ENCODE measurements at places on chromosomes 2 and 18. TPM values are rescaled to one million over a fixed set of nuclear protein-coding genes. Genes with fewer than 3 reads are reported as not detected.

DNA sequence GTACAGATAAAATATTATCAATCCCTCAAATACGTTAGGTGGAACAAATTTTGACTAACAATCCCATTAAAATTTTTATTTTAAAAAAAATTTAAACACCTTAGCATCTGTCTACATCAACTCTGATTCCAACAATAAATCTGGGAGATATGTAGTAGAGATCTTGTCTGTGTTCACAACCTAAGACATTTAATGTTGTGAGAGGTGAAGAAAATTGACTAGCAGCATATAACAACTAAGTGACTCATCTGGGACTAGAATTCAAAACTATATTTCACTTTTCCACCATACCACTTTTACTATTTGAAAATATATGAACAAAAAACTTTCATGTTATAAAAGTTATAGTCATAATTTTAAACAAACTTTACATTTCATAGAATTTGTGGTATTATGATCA is 97.9 kb downstream of the ATAD2B start:
- DNase-seq: no peak

DNA sequence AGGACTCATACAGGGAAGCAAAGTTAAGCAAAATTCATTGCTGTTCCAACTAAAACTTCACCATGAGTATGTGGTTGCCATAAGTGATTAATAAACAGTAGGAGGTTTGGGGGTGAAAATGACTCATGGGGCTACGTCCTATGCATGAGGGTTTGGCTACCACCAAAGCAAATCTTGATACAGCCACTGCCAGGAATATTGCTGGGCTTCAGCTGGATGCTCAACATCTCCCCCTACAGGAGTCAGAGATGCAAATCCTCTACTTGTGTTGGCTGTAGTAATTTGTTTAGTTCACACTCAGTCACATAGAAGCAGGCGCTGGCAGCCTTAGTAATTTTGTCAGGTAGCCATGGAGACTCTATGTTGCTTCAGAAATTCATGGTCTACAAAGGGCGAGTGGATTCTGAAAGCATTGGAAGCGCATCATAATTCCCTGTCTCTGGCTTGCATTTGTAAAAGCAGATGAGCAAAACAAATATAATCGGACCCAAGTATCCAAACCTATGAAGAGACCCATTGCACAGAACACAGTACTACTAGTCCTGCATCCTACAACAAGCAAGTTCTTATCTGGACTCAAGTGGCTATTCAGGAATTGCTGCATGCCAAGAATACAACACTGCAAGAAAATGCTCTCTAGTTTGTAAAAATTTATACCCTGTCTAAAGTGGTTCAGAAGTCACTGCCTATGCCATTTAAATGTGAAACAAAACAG is 76.0 kb downstream of the CD28 start:
- peak; percentile 73 for DNase-seq

Gene HOXD12
- total RNA-seq: 1.0 TPM

Gene KCNG2
- total RNA-seq: not detected

Gene AQP12B
- not detected for total RNA-seq

All from Karpas-422 (cell line).